Stimulated activated CD4-positive, alpha-beta T cell treated with anti-CD3 and anti-CD28 coated beads, Interleukin-12 subunit alpha, Interleukin-12 subunit beta, amount 100 ng/mL, for 4 hours (primary cell): ENCODE measurements at places on chromosomes 3 and 15.

GRCh38 chr3:112676659-112677234 is 35.8 kb upstream of the CCDC80 start:
- DNase-seq, result peak; percentile 71

DNA sequence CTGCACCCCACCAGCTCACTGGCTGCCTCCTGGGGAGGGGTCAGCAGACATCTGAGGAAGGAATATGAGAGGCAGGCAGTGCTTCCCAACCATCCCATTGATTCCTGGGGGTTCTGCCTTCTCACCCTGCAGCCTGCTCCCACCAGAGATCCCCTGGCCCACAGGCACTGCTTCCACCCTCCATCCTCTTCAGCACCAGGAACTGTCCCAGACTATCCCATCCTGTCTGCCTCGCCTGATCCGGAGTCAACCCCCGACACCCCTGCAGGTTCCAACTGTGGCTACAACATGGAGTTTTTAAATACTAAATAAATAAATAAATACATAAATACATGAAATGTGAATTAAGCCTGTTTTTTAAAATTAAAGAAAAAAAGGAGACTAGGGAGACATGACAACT is 43.6 kb downstream of the CACNA2D2 start:
- DNase-seq, result no peak

DNA sequence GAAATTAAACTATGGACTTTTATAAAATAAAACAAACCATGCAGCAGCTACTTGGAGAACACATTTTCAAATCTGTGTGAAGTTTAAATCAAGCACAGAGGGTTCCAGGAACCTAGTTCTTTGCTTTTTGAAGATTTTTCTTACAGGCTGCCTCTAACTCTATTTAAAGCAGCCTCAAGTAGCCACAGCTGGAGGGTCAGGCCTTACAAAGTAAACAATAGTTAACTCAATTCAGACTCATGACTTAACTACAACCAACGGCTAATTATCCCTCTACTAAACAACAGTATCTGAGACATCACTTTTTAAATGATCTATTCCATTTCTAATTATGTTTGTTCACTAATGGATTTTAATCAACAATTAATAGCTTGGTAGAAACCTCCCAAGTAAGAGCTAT is 9.8 kb downstream of the LRIG1 start:
- no peak for DNase-seq

DNA sequence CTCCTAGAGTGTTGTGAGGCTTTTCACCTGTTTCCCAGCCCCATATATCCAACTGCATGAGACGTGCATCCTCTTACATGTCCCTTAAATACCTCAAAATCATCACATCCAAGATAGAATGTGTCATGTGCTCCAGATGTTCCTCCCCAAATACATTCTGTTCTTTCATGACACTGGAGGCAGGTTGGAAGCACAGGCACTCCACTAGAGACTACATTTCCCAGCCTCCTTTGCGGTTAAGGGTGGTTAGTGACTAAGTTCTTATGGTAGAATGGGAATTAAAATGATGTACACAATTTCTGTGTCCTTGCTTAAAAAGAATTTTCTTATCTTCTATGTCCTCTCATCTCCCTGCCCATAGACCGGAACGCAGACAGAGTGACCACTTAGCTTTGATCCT is 34.3 kb downstream of the TMEM40 start:
- no peak for DNase-seq

GRCh38 chr15:57503051-57503702 is 88.5 kb upstream of the MYZAP start:
- DNase-seq, result no peak

DNA sequence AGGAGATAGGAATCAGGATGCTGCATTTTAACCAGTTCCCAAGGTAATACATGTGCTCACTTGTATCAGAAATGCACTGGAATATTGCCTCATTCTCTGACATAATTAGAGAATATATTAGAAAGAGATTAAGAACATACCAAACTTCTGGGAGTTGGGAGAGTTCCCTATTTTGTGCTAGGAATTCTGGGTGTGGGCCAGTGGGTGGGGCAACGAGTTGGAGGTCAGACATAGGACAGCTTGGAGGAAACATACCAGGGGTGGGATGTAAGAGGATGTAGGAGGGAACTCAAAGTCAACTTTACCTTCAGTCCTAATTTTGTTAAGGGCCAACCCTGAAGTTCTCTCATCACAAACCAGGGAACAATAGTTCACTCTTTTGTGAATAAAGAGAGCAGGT is 83.6 kb downstream of the SLC7A14 start:
- DNase-seq, result no peak

DNA sequence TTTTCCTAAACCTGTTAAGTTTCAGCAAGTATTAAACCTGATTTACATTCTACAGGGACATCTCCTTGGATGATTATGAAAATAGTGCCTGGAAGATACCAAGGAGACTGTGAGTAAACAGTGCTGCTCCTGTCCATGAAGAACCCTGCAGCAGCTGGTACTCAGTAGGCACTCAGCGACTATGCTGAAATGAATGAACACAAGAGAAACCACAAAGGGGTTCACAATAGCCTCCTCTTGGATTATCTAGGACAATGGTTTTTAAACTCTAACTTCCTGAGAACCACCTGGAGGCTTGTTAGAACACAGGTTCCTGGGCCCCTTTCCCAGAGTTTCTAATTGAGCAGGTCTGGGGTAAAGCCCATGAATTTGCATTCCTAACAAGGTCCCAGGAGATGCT is 488.4 kb upstream of the UBE2E2 start:
- DNase-seq, result no peak

- no peak for DNase-seq
Measured at GRCh38 chr15:73495181-73495580, 52.2 kb downstream of the REC114 start.

DNA sequence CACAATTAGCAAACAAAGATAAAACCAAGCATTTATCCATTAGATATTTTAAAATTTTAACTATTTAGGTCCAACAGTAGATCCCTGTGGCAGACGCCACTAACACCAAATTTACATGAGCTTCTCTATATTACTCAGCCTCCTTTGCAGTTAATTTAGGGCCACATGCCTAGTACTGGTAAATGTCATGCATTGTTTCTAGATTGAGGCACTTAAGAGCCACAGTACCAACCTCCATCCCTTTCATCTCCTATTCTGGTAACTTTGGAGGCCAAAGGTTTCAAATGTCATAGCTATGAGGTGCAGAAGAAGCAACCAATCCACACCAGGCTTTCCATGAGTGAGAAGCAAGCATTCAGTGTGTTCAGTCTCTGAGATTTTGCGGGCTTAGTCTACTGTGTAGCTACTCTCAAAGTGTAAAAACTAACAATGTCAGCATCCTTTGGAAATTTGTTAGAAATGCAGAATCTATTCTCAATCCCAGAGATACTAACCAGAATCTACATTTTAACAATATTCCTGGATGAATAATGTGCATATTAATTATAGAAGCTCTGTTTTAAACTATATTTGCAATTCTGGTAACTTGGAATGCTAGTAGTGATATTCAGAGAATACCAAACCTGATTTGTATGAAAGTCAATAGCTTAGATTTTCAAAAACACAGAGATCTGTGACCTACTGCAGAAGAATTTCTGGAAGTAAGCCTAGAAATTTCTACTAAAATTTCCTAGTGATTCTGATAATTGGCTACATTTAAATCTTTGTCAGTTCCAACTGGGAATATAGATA is 206.3 kb upstream of the CD96 start:
- no peak for DNase-seq

GRCh38 chr15:41860049-41860828 is 21.6 kb downstream of the PLA2G4B start:
- DNase-seq, result no peak

- DNase-seq, result no peak
Measured at GRCh38 chr3:16909802-16910201, 25.0 kb downstream of the PLCL2 start.

DNA sequence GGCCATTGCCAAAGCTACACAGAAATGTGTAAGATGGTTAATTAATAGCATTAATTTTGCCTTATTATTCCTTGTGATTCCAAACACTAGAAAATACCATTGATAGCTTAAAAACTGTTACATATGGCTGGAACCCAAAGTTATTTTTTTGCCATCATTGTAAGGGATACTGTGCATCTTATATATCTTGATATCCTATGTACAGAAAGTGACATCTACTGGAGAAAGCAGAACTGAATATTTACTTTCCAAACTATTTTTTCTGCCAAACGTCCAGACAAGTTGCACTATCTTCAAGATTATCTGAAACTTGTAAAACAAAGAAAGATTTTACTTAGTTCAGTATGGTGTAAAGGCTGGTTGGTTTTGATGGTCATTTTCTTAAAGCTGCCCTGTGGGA is 33.3 kb upstream of the MEIS2 start:
- DNase-seq, result no peak

DNA sequence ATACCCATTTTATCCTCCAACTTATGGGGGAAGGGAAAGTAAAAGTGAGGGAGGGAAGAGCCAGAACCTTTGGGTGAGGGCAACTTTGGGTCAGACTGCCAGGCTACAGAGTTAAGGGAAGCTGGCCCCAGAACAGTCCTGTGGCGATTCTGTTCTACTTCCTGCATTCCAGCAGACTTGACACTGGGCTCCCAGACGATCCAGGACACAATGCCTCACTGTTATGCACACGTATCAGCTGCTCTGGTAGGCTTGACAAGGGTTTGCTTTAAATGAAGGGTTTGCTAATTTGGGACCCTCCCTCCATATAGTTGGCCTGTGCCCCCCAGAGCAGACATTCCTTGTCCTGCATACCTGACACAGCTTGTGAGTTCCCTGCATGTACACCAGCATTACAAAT is 10.7 kb downstream of the GORASP1 start:
- DNase-seq, result no peak

- no peak for DNase-seq
Measured at GRCh38 chr15:67090297-67091070, 25.1 kb downstream of the SMAD3 start.

DNA sequence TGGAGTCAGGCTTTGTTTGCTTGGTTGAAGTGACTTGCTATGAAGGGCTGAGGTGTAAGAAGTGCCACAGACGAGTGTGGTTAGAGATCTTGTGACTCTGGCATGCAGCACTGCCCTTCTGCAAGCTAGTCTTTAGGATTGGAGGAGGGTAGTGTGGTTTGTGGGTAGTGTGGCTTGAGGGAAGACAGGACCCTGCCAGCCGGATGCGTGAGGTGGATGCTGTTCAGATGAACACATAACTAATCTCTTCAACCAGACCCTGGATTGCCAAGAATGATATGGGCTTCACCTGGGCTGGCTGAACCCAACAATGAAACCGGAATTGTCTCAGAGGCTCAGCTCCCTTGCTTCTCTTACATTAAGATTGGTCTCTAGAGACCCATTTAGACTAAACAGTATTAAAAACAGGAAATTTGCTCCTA is 32.7 kb downstream of the STARD9 start:
- DNase-seq, result no peak

- no peak for DNase-seq
Measured at GRCh38 chr3:45612918-45613602, 18.5 kb downstream of the LIMD1 start.

GRCh38 chr15:34855893-34856292 is 60.5 kb upstream of the ACTC1 start:
- DNase-seq, result no peak

- no peak for DNase-seq
Measured at GRCh38 chr3:151281671-151282324, 3.5 kb upstream of the P2RY14 start.

- no peak for DNase-seq
Measured at GRCh38 chr3:128665362-128666021, 14.9 kb upstream of the RPN1 start.

- no peak for DNase-seq
Measured at GRCh38 chr15:72680931-72681330, 5.1 kb downstream of the HIGD2B start.

GRCh38 chr15:30922480-30923311 is 19.0 kb downstream of the FAN1 start:
- DNase-seq, result no peak

DNA sequence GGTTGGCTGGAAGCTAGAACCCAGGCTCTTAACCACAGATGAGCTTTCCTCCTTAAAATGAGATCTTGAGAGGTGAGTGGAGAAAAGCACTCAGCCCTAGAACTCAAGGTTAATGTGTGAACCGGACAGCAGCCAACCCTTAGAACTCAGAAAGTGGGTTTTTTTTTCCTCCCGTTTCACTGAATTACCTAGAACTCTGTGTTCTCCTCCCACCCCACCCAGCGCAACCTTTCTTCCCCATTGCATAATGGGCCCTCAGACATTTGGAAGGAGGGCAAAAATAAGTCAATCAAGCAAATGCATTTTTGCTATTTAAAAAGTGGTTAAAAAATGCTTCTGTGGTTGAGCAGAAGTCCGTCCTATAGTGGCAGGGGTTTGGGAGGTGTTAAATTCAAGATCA is 36.7 kb downstream of the POC1A start:
- DNase-seq, result no peak

DNA sequence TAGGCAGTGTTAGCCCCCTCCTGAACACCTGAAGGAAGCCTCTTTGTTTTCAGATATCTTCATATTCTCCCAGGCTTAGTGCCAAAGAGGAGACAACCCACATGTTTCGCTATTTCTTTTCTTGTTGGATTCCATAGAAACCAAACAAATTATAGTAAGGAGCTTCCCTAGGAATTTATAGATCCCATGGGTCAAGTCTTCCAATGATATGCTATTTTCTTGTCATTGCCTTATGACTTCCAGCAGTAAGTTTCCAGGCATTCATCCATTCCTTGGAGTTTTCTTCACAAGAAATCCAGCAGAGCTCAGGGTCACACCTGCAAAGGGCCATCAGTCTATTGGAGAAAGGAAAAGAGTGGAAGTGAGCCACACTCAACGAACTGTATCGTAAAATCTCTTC is 9.9 kb upstream of the KCNMB2 start:
- no peak for DNase-seq

DNA sequence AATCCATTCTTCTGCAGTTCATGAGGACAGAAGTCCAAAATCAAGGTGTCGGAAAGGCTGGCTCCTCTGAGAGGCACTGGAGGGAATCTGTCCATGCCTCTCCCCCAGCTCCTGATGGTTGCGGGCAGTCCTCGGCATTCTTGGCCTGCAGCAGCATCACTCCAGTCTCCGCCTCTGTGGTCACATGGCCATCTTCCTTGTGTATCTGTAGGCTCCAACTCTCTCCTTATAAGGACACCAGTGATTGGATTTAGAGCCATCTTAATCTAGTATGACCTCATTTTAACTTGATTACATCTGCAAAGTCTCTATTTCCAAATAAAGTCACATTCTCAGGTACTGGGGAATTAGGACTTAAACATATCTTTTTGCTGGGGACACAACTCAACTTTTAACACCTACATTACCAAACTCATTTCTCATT is 56.0 kb upstream of the FLNB start:
- no peak for DNase-seq

- DNase-seq, result no peak
Measured at GRCh38 chr3:106466881-106467280, 598.1 kb upstream of the CBLB start.

- DNase-seq, result no peak
Measured at GRCh38 chr3:127674101-127674721, 1.5 kb downstream of the ABTB1 start.

DNA sequence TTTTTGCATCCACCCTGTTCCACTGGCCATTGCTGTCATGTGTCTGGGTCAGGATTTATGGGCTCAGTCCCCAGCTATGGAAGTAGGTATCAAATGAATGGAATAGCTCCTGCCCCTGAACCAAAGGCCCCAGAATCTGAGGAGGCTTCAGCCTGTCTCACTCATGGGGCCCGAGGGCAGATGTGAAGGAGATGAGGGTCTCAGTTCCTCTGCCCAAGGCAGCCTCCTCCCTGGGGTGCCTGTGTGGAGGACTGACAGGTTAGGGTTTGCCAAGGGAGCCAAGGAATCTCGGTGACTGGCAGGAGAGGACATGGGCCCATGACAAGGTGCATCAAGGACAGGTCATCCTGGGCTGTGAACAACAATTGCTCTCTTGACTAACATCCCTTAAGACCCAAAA is 70.4 kb downstream of the CPN2 start:
- no peak for DNase-seq

- DNase-seq, result no peak
Measured at GRCh38 chr3:48543271-48543866, 13.2 kb downstream of the PFKFB4 start.
